Activated T-cell treated with anti-CD3 and anti-CD28 coated beads, Interleukin-2, amount 50 U/mL, for 4 hours (primary cell): ENCODE measurements at places on chromosomes 1 and 21. TPM values are rescaled to one million over a fixed set of nuclear protein-coding genes. Genes with fewer than 3 reads are reported as not detected.

DNA sequence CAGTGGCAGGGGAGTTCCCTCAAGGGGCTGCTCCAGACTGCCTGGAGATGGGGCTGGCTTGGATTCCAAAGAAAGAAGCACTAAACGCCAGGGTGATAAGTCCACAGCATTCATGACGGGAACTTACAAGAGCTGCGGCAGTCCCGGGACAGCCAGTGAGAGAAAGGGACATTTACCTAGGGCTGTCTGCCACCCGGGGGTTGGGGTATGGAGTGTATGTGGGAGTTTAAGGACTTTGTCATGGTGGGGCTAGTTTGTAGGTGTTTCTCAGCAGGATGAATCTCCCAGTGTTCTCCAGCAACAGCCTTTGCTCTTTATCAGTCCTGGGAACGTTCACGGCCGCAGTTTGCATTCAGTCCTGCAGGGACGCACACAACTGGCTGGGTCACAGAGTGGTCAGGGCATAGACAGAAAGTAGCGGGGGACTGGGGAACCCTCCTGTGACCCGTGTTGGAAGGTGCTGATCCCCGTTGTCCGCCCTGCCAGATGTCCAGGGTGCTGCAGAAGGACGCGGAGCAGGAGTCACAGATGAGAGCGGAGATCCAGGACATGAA, 41.4 kb upstream of the HMGN1 start:
- no peak for DNase-seq

GRCh38 chr1:87958716-87959115, 630.0 kb downstream of the LMO4 start:
- no peak for DNase-seq

GRCh38 chr1:14894811-14895560, 258.6 kb upstream of the TMEM51 start:
- DNase-seq, result no peak

DNA sequence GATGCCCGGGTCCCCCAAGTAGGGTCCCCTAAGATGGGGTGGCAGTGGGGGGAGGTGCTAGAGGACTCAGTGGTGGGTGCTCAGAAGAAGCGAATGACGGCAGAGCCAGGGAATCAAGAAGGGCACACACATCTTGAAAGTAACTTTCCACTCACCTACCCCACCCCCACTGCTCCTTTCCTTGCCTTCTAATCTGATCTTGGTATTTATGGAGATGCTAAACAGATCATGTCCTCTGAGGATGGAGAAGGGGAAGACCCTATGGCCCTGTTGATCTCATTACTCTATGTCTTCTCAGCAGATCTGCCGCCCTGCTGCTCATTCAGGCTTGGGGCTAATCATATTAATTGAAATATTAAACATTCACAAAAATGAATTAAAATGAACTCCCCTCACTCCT, 2.1 kb upstream of the CELF3 start:
- DNase-seq, result no peak

DNA sequence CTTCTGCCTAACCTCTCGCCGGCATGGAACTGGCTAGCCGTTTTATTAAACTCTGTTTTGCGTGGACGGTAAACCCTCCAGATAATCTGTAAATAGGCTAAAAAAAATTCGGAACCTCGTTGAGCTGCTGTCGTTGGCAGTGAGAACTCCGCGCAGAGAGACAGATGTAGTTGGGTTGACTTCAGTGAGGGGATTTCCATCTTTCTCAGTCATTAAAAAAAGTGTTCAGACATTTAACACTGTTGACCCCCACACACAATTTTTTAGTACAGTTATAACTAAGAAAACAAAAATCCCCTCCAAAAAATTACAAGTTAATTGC, 464 bp downstream of the PARK7 start:
- no peak for DNase-seq

GRCh38 chr21:15430577-15430976, 299.2 kb upstream of the USP25 start:
- DNase-seq, result no peak

GRCh38 chr1:8847990-8848389, 30.5 kb downstream of the ENO1 start:
- DNase-seq, result no peak

DNA sequence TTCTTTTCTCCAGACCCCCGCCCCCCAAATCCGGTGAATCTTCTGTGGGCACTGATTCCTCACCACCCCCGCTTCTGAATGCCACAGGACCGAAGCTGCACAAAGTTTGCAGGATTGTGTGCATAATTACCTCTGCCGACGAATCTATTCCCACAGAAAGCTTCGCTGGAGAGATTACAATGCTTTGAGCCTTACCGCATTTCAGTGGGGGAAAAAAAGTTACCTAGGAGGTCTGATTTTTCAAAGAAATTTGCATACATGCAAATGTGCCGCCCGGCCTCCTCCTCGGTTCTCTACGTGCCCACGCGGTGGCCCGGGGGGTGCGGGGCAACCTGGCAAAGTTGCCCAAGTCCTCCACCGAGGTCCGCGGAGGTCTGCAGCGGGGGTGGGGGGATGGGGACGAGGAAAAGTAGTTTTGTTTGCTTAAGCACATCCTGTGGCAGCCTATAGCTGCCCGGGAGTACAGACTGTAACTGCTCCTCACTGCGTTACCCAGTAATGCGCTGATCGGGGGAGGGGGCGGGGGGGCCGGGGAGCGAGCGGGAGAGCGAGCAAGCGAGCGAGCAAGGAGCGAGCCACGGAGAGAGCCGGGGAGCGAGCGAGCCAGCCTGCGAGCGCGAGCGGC, 563 bp upstream of the NFIA start:
- DNase-seq, result peak; percentile 47

- no peak for DNase-seq
Measured at GRCh38 chr1:42145764-42146625, 7.2 kb upstream of the GUCA2B start.

DNA sequence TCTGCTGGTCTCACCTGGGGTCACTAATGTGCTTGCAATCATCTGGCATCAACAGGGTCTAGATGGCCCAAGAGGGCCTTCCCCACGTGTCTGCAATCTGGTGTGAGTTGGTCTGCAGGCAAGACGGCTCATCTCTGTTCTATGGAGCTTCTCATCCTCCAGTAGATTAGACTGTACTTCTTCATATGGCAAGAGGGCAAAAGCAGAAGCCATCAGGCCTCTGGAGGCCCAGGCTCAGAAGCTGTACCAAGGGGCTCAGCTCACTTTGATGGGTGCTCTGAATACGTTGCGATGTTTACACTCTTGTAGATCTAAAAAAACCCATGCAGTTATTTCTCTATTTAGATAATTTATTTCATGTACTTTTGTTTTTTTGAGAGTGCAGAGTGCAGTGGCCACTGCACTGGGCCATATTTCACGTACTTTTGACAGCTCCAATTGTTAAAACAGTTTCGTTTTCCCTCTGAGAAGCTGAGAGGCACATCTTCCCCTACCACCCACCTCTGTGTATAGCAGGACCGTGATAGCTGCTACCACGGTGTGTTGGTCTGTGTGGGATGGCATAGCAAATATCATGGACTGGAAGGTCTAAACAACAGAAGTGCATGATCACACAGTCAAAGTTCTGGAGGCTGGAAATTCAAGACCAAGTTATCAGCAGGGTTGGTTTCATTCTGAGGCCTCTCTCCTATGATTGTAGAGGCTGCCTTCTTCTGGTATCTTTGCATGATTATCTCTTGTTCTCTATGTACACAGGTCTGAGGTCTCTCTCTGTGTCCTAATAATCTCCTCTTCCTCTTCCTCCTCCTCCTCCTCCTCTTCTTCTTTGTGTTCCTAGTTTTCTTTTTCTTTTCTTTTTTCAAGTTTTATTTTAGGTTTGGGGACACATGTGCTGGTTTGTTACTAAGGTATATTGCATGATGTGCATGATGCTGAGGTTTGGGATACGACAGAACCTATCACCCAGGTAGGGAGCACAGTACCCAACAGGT, 17.0 kb downstream of the CITED4 start:
- no peak for DNase-seq

DNA sequence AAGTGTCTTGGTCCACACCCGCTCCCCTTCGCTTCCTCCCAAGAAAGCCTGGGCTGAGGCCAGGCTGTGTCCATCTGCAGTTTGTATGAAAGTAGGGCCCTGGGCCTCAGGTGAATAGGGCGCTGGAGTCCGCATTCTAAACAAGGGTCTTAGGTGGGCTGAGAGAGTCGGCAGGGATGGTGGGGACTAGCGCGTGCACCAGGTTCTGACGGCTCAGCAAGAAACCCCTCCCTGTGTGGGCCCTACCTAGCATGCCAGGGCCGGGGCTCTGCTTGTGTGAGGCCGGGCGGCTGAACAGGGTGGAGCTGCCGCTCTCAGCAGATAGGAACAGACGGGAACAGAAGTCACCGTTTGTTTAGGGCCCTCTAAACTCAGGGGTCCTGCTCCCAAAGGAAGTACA, 1.7 kb downstream of the ACTRT2 start:
- no peak for DNase-seq

- no peak for DNase-seq
Measured at GRCh38 chr1:208167261-208167869, 76.8 kb downstream of the PLXNA2 start.

DNA sequence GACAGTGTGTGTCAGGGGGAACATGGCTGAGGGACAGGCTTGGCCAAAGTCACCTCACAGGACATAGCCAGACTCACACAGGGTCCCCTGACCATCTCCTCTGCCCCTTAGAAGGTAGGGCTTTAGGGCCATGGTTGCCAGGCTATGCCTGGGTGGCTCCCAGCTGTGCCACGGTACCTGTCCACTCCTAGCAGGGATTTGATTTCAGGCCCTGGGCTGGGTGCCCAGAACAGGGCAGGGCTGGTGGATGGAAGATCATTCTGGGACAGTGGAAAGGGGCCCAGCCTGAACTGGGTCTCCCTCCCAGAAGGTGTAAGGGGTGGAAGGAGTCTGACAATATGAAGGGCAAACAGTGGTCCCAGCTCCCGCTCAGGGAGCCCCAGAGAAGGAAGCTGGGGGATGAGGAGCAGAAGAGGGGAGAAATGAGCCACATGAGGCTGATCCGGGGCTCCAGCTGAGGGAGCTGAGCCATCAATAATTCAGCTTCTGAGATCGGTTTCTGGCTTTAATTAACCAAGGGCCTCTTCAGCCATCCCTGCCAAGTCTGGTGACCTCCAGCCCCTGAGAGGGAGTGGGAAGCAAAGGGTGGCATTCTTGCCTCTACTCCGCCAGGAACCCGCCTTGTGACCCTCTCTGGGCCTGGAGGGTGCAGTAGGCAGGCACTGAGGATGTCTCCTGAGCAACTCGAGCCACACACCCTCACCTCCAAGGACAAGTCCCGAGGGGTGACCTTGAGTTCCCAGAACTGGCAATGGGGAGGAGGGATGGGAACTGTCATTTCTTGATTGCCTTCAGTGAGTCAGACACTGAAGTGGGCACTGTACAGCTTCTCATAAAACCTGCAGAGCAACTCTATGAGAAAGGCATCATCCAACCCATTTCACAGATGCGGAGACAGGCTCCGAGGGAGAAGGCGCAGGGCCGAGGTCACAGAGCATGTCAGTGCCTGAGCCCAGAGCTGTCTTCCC, 2.1 kb downstream of the CD164L2 start:
- no peak for DNase-seq

DNA sequence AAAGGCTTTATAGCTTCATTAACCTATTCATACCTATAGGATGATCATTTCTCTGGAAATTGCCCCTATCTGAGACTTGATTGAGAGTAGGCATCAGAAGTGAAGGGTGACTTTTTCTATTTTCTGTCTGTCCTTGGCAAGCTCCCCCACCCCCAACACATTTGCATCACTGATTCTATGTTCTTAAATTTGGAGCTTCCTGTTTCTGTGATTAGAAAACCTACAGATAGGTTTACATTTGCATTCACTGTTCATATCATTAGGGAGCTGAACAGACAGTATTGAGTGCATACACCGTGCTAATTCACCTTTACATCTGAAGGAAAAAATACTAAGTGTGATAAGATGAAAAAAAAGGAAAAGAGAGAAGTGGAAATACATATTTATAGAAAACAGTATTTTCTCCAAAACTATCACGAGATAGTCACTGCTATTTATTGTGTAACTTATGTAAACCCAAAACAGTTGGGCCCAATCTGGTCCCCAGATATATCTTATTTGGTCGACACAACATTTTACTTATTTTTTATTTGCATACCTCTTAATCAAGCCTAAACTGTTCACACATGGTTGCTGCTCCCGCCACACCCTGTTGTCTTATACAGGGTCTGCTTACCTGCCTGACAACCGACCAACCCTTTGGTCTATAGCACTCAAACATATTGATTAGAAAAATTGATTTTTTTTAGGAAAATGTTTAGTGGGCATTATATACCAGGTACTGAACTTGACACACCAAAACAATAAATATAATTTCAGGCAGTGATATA, 218.8 kb downstream of the NTNG1 start:
- no peak for DNase-seq

DNA sequence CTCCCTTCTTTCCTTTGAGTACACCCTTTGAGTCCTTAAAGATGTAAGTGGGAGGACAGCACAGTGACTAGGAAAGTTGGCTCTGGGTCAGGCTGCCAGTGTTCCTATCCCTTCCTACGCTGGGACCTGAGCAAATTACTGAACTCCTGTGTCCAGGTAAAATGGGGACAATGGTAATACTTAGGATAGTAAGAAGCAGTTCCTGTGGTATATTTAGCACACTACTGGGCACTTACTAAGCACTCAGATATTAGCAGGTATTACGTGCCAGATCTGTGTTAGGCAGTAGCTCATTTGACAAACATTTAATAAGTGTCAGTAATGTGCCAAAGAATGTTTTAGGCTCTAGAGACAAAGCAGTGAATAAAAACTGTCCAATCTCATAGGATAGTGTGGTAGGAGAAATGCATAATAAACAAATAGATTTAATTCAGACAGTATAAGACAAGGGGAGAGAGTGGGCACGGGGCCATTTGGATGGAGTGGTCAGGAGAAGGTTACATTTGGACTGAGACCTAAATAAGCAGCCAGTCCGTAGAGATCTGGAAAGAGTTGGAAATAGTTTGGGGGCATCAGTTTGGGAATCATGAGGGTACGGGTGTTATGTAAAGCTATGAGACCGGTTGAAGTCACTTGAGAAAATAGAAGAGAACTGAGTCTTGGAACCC, 26.2 kb upstream of the ZFP69B start:
- no peak for DNase-seq

- DNase-seq, result no peak
Measured at GRCh38 chr1:16927256-16927655, 5.5 kb downstream of the CROCC start.

DNA sequence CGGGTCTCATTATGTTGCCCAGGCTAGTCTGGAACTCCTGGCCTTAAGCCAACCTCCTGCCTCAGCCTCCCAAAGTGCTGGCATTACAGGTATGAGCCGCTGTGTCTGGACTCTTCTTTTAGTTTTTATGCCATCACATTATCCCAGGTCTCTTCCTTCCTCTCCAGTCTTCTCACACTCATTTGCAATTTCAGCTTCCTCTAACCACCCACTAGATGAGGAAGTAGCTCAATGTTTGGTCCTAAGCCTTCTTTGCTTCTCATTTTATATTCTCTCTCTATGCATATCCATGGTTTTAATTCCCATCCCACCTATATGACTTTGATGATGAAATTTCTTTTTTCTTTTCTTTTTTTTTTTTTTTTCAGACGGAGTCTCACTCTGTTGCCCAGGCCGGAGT, 3.1 kb upstream of the ZBTB8A start:
- no peak for DNase-seq

Gene RGS13
- total RNA-seq, result not detected

Gene OLFML3
- total RNA-seq, result 0.21 TPM

Gene KRTAP10-10
- total RNA-seq, result not detected

Gene C1QB
- total RNA-seq, result 0.65 TPM

Gene PEAR1
- total RNA-seq, result not detected

Gene HSF2BP
- total RNA-seq, result 1.7 TPM

Gene NUDT4B
- not detected for total RNA-seq

Gene RUNX3
- total RNA-seq, result 264 TPM

Gene GUCA2A
- not detected for total RNA-seq

Gene TMPRSS2
- total RNA-seq, result 0.33 TPM
